GDM1 (cell line): ENCODE measurements at places on chromosomes 1 and 21.

GRCh38 chr1:183567584-183567983 is 22.7 kb downstream of the NCF2 start:
- peak; percentile 61 for DNase-seq

- no peak for DNase-seq
These were observed 40.3 kb upstream of the CCDC27 start for GRCh38 chr1:3711780-3712451.

GRCh38 chr1:218247339-218247738 is 37.8 kb upstream of the RRP15 start:
- no peak for DNase-seq

GRCh38 chr1:165435801-165436200 is 9.1 kb downstream of the RXRG start:
- DNase-seq = no peak
